ENCODE measurements at places on chromosomes 2 and 18.
A peak's percentile ranks its signal among the peaks of the same experiment; 100 is the strongest.

GRCh38 chr2:47888581-47889280 lies 17.6 kb downstream of the FBXO11 start:
- peak; percentile 75 for DNase-seq

DNA sequence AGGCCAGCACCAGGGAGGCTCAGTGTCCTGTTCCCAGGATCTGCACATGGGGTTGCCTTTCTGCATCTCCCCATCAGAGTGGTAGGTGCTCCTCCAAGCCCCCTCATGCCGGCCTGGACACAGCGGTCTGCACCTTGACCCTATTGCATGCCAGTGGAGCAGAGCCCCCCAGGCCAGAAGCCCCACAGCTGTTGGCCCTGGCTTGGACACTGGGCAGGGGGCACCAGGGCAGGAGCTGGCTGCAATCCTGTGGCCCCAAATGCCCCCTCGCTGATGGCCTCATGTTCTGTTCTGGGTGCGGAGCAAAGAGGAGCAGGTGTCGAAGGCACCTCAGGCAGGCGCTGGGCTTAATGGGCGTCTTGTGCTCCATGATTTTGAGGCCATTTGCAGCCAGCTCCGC lies 62.7 kb downstream of the CCDC74A start:
- no peak for DNase-seq

DNA sequence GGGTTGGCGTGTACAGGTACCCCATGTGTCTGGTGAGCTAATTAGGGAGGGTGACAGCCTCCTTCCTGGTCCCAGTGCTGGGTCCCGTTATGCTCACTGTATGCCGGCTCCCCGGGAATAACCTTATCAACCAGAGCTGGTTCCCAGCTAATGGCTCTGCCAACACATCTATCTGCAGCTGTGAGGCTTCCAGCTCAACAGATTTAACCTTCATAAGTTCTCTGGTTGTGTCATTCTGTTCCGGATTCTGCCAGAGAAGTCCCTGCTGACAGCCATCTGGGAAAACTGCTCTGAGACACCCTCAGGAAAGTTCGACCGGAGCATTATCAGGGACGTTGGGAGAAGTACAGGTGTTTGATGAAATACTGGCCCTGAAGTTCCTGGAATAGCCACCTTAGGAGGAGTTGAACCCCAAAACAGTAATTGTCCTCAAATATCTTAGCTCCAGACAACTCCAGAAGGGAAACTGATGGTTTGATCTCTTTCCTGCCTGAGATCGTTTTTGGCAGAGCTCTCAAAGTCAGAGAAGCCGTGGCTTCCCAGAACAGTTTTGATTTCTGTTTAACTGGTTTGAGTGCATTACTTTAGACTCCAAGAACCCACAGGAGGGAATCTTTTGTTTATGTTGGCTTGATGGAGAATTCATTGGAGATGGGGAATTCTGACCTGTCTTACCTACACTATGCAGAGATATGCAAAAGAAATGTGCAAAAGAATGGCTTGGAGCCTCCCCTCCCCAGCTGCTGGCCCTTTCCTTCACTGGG lies 39.4 kb upstream of the TXNDC2 start:
- DNase-seq, result no peak

DNA sequence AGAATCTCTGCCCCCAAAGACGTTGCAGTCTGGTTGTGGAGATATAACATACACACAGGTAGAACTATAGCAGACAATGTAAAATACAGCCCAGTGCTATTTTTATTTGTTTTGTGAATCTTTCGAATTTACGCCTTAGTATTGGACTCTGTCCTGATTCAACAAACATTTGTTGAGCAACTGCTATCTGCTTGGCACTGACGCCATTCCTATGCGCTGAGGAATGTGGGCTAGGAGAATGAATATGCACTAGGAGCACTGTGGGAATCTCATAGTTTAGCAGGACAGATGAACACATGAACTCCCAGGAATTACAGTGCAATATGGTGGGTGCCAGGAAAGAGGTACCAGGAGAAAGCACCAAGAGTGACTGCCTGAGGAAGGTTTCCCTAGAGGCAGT lies 181.7 kb upstream of the SIX3 start:
- DNase-seq, result no peak

- DNase-seq, result no peak
These were observed 48.9 kb upstream of the ACVR1 start for GRCh38 chr2:157925071-157925470.

DNA sequence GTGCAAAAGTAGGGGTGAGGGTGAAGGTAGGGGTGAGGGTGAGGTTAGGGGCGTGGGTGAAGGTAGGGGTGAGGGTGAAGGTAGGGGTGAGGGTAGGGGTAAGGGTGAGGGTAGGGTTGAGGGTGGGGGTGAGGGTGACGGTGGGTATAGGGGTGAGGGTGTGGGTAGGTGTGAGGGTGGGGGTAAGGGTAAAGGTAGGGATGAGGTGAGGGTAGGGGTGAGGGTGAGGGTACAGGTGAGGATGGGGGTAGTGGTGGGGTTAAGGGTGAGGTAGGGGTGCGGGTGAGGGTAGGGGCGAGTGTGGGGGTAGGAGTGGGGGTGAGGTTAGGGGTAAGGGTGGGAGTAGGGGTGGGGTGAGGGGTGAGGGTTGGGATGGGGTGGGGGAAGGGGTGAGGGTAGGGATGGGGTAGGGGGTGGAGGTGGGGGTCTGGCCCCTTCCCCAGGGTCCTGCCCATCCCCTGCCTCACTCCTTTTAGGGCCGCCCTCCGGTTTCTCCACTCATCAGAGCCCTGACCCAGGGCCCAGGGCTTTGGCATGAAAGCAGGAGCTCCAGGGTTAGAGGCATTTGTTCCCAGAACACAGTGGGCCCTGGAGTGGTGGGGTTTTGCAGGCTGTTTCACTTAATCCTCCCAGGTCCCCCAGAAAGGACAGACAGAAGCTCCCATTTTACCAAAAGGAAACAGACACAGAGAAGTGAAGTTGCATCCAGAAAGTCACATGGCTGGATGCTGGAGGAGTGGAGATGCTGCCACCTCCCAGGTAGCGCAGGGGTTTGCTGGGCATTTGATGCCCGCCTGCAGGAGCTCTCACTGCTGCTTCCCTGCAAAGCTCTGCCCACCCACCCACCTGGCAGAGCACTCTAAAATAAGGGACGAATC lies 26.9 kb downstream of the SNORC start:
- DNase-seq, result no peak

GRCh38 chr2:173355132-173355865 lies 627 bp downstream of the CDCA7 start:
- DNase-seq, result peak; percentile 75

DNA sequence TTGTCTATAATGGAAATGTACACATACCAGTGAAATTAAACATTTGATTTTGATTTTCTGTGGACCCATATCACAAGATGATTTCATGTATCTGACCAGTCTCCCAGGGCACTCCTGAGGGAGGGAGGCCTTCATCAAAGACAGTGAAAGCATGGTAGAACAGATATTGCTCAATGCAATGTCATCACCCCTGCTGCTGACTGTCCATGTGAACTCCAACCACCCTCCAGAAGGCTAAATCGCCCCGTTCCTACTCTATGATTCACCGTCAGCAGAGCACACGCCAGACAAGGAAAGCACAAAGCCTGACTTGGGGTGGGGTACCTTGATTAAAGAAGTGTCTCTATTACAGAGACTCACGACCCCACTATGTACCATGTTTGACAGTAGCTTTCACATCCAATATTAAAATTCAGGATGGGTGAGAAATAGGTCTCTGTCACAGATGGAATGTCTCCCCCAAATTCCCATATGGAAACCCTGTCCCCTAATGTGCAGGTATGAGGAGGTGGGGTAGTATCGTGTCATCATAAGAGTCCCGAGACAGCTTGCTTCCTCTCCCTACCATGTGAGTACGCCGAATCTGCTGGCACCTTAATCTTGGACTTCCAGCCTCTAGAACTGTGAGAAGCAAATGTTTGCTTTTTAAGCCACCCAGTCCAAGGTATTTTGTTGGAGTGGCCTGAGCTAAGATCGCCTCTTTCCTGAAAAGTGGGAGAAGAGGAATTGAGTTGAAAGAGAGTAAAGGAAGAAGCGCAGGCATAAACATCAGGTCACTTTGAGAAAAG lies 42.4 kb downstream of the CYB5A start:
- no peak for DNase-seq

DNA sequence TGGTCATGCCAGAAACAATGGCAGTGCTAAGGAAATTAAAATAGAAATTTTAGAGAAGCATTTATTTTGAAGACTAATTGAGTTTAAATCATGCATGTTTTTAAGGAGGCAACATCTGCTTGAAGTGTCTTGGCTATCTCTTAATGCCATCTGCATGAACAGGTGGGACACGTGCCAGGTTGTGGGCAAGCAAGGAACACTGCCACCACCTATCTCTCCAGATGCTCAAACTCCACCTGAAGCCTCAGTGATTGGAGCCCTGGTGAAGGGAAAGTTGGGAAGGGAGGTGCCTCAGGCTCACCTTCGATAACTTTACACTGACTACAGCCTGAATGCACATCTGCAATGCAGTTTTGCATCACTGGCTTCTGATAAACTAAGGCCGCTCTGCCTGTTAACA lies 91.5 kb downstream of the TPGS2 start:
- DNase-seq, result no peak

GRCh38 chr2:71556692-71557250 lies 103.4 kb downstream of the DYSF start:
- no peak for DNase-seq

DNA sequence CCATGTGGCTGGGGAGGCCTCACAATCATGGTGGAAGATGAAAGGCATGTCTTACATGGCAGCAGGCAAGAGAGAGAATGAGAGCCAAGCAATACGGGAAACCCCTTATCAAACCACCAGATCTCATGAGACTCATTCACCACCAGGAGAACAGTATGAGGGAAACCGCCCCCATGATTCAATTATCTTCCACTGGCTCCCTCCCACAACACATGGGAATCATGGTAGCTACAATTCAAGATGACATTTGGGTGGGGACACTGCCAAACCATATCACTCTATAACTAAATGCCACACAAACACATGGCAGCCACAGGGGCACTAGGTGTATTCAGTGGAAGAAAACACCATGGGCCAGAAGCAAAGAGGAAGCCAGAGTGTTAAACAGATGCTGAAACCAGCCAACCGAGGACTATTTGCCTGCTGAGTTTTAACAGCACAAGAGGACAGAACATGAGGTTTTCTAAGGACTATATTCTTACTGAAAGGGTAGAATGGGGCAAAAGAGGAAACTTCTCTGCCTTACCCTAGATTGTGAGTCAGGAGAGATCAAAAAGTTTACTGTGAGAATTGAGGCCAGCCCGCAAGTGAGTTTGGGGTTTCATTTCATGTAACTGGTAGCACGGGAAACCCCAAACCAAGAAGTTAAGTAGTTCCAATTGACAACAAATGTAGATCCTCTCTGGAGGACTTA lies 49.2 kb downstream of the SIGLEC15 start:
- no peak for DNase-seq

DNA sequence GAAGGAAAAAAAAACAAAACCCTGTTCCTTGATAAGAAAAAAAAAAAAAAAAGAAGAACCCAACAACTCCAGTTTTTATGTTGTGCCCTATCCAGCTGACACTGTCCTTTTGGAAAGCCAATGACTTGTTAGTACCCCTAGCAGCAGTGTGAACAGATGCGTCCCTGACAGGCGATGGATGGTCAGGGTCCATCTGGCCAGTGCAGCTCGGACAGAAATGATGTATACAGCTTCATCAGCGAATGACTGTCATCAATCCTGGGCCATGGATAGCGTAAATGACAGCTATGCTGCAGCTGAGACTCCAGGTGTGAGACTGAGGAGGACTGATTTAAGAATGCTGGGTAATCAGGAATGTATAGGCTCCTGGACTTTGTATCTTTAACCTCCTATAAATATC lies 318.8 kb upstream of the FIGN start:
- DNase-seq, result no peak

GRCh38 chr2:189086710-189087109 lies 92.9 kb downstream of the COL5A2 start:
- DNase-seq, result no peak

GRCh38 chr2:62234755-62235655 lies 39.1 kb downstream of the B3GNT2 start:
- DNase-seq, result no peak

DNA sequence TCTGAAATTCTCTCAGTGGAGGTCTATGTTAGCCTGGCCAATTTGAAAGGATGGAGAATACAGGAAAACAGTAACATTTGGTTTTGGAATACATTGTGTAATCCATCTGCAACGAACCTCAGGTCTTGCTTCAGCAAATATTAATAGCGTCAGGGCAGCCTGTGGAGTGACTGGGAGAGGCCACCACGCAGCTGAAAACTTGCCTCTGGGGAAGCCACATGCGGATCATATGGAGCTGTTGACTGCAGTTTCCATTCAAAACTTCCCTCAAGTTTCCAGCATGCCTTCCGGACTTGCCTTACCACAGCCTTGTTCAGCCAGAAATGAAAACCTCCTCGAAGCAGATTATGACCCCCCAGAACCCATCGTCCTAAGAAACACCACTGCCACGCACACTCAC lies 25.7 kb downstream of the BCL11A start:
- DNase-seq, result no peak

GRCh38 chr2:232928551-232929302 lies 58.7 kb downstream of the SNORC start:
- no peak for DNase-seq

GRCh38 chr2:10377052-10377746 lies 70.9 kb downstream of the ODC1 start:
- no peak for DNase-seq

DNA sequence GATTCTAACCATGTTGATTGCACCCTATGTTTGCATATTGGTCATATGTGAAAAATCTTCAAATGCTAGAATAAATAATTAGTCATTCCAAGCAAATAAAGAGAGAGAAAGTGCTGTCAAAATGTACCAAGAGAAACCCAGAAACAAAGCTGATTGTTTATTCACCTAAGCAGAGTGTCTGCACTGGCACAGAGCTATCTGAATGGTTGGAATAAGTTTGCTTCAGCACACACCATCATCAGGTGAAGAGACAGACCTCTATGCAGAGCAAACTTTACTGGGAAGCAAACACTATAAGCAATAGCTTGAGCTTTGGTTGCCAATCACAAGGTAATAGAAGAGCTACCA lies 25.4 kb downstream of the DSG4 start:
- no peak for DNase-seq

- DNase-seq, result no peak
These were observed 137.3 kb upstream of the GLI2 start for GRCh38 chr2:120598416-120598815.

DNA sequence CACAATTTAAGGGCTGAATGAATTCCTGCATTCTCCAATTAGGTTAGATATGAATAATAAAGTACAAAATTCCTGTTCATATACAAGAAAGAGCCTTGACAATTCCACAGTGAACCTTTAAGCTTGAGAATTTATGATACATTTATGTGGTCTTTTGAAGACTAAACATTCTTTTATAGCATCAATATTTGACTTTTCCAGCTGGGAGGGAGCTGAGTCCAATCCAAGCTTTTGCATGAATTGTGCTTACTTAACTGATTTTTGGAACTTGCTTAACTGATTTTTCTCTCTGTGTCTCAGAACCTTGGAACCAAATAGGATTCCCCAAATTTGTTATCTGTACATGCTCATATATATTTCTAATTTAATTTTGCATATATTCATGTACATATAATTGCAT lies 388.0 kb downstream of the TRIB2 start:
- DNase-seq, result no peak

DNA sequence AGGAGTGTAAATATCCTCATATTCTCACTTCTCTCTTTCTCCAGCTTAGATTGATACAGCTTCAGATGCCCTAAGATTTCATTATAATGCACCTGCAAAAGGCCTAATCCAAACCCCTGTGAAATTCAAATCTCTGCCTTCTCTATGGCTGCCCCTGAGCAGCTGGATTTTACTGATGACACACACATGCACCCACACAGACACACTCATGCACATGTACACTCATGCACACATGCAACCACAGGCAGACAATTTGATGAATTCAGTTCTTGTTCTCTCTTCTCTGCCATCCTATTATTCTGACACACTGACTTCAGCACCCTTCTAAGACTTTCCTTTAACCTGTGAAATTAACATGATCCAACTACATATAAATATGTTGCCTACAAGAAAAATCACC lies 563.2 kb downstream of the RNF144A start:
- DNase-seq, result no peak

Data from hematopoietic multipotent progenitor cell (in vitro differentiated cells).